NCI-H524 (cell line): ENCODE measurements at places on chromosomes 2 and 18.

DNA sequence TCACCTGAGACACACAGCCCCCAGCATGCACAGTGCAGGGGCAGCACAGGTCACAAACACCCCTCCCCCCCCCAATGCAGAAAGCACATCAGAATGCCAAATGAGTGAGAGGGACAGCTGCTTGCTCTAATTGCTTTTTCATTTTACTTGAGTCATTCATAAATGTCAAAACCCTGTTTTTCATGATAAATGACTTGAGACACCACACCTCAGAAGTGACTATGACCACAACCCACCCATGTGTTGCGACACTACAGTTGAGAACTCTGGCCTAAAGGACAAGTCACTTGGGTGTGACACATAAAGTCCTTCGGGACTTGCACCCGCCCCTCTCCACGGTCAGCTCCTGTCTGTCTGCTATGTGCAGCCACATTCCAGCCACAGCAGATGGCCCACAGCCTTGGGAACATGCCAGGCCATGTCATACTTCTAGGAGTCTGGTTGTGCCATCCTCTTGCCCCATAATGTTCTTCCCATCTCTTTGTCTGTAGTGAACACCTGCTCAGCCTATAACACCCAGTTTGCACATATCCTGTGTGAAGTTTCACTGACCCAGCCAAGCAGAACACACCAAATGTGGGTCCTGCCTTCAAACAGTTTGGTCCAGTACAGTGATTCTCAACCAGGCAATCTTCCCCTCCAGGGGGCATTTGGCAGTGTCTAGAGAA, 30.2 kb upstream of the RIOK3 start:
- DNase-seq = peak; percentile 84

- no peak for DNase-seq
Observed at GRCh38 chr2:217351378-217351777, 491.5 kb upstream of the TNP1 start.

DNA sequence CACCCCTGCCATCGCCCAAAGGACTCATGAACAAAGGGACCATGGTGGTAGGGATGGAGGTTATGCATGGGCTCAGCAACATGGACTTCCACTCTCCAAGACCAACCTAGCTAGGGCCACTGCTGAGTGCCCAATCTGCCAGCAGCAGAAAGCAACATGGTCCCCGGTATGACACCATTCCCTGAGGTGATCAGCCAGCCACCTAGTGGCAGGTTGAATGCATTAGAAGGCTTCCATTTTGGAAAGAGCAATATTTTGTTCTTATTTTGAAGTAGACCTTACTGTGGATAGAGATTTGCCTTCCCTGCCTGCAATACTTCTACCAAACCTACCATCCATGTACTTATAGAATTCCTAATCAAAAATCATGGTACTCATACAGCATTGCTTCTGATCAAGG, 99.8 kb downstream of the METTL4 start:
- DNase-seq = no peak

DNA sequence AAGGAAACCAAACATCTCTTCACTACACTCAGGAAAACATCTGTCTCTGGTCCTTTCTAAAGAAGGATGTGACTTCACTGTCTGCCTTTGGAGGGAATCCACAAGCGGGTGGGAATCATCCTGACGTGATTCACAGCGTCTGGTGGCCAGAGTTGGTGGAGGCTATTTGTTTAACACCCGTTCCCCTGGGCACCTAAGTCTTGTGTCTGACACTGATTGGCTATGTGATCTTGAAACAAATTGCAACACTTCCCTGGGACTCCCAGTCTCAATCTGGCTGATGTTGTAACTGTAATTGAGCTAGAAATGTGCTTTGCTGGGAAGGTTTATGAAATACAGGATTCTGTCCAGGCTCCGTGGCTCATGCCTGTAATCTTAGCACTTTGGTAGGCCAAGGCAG, 28.8 kb upstream of the SIX3 start:
- no peak for DNase-seq

DNA sequence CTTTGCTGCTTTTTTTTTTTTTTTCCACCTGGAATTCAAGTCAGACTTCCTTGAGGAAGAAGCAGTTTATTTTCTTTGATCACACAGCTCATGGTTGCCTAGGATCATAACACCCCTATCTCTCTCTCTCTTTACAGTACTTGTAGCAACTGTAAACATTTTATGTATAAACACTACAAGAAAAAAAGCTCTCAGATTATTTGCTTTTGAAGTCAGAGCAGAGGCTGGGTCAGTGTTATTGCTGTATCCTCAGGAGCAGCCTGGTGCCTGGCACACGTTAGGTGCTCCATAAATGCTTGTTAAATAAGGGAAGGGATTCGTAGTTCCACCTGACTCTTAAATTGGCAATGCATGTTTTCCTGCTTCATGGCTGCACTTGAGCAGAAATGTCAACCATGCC, 221.2 kb downstream of the TGIF1 start:
- no peak for DNase-seq

DNA sequence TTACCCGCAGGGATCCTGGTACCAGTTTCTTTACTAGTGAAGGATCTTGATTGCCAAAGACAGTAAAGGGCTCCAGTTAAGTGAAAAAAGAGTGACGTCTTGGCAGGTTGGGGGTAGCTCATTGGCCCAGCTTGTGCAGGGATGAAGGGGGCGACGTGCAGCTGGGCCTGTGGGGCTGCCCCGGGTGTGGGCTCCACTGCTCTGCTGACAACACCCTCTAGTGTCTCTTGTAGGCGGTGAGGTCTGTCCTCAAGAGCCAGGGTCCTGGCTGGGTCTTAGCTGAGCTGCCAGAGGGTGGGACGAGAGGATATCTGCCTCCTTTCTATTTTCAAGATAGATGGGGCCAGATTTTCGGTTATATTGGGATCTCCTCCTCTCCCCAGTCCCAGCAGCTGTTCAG, 6.1 kb downstream of the ARHGEF4 start:
- DNase-seq = peak; percentile 60

DNA sequence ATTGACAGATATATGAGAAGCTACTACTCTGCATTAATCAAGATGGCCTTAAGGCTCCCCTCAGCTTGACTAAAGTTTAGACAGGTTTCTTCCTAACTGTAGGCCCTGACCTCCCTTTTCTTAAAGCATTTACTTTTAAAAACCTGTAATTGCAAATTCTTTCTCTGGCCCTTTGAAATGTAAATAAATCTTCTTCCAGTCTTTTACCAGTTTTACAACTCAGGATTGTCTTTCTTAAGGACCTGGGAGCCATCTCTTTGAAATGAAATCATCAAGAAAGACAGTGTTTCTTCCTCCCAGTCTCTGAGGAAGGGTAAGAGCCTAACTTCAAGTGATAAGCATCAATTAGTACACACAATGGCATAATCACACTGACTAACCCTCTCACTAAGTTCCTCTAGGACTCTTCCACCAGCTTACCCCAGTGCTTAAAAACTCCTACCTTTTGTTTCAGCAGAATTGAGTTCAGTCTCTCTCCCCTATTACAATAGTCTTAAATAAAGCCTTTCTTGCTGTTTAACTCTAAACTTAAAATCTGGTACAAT, 58.7 kb upstream of the CDH20 start:
- no peak for DNase-seq

GRCh38 chr2:102063487-102063911, 71.7 kb downstream of the IL1R2 start:
- no peak for DNase-seq

DNA sequence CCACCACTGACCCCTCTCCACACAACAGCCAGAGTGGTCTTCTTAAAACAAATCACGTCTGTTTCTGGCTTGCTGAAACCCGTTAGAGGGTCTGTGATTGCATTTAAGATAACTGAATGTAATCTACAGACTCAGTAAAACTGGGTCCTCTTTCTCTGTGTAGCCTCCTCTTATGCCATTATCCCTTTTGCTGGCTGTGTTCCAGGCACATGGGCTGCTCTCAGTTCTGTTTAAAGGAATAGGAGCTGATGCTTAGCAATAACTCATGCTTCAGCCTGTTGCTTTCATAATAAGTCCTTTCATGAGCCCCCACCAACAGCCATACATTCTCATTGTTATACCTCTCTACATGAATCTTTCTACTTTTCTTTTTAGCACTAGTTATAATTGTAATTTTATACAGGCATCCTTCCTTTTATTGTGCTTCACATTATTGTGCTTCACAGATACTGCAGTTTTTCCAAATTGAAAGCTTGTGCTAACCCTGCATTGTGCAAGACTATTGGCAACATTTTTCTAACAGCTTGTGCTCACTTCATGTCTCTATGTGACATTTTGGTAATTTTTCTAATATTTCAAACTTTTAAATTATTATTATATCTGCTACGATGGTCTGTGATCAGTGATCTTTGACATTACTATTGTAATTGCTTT, 782.6 kb downstream of the MBD2 start:
- DNase-seq = peak; percentile 25

- DNase-seq = no peak
Observed at GRCh38 chr2:2796207-2796606, 465.1 kb upstream of the MYT1L start.

DNA sequence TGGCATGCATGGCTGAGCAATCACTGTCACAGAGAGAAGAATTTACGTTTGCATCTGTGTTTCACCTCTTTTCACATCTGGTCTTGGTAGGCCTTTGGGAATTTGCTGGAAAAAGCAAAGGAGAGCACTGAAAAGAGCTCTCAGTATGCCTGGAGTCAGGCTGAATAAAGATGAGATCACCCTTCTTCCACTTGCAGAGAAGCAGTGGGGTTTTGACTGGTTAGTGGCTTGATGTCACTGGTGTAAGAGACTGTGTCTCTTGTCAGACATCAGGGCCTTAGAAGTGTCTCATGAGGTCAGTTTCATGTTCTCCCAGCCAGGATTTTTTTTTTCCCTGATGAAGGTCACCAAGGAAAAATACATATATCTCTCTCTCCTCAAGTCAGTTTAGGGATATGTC, 353.8 kb downstream of the INSIG2 start:
- DNase-seq = no peak

- DNase-seq = no peak
Observed at GRCh38 chr2:222998459-222998858, 53.5 kb upstream of the KCNE4 start.

DNA sequence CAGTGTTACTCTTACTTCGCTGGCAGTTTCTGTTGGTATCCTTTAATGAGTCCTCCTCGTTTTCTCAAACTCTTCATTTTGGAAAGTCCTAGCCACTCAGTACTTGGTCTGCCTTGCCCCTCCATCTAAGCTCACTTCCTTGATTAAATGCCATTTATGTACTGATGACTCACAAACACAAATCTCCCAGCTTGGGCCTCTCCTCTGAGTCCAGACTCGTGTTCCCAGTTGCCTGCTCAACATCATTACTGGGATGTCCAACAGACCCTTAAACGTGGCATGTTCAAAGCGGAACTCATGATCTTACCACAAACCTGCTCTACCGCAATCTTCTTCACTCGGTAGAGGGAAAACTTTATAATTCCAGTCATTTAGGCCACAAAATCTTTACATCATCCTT, 13.8 kb upstream of the CCDC68 start:
- DNase-seq = no peak

GRCh38 chr2:203853722-203854121, 13.8 kb upstream of the CTLA4 start:
- DNase-seq = no peak

- no peak for DNase-seq
Observed at GRCh38 chr2:223109341-223109740, 57.4 kb downstream of the KCNE4 start.

DNA sequence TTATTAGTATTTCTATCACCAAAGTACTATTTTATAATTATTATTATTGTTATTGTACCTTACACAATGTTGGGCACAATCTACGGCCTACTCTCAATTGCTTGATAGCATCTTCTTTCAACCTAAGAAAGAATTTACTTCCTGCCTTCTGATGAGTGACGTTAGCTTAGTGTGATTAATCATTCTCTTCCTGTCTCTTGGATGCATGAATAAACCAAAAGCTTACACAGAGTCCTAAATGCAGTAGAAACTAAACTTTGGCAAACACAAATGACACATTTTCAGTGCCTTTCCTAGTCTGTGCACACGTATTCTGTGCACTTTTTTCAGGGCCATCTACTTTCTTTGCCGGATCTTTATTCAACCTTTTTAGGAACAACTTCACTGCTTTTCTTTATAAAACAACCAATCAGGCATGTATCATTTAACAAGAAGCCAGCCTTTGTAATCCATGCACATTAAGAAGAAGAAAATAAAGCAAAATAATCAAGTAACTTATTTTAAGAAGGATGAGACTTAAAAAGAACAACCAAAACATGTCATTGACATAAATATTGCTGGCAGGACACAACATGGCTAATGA, 19.1 kb downstream of the TRAK2 start:
- no peak for DNase-seq
